ENCODE measurements at places on chromosomes 12 and 14. TPM values are rescaled to one million over a fixed set of nuclear protein-coding genes. Genes with fewer than 3 reads are reported as not detected.

- no peak for DNase-seq
These were observed 381.3 kb downstream of the TMTC2 start for GRCh38 chr12:83067981-83068380.

- no peak for DNase-seq
These were observed 13.6 kb downstream of the PDE6H start for GRCh38 chr12:14986449-14986848.

- no peak for DNase-seq
These were observed 1.5 kb upstream of the EFS start for GRCh38 chr14:23366426-23366921.

DLGAP5 gene
- 21.7 TPM for polyA plus RNA-seq

DNA sequence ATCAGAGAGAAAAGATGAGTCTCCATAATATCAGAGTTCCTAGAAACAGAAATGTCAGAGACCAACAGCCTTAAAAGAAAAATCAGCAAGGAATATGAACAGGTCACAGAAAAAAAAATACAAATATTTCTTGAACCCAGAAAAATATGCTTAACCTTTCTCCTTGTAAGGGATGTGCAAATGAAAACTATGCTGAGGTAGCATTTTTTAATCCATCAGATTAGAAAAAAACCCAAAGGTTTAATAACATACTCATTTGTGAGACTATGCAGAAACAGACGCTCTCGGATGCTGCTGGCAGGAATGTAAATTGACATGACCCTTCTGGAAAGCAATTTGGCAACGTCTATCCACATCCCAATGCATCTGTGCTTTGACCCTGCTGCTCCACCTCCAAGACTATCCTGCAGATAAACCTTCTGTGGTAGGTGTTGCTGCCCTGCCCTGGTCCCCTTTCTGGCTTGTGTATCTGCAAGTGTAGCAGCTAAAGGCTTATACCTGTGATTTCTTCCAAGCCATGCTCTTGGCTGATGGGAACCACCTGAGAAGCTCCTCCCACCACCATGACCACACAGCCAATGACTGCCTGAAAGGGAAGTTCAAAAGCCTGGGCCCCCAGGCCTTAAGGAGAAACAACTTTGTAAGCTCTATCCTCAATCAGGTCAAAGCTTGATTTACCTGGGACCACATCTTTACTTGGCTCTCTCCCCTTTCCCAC is 49.4 kb downstream of the LTBP2 start:
- no peak for DNase-seq

DNA sequence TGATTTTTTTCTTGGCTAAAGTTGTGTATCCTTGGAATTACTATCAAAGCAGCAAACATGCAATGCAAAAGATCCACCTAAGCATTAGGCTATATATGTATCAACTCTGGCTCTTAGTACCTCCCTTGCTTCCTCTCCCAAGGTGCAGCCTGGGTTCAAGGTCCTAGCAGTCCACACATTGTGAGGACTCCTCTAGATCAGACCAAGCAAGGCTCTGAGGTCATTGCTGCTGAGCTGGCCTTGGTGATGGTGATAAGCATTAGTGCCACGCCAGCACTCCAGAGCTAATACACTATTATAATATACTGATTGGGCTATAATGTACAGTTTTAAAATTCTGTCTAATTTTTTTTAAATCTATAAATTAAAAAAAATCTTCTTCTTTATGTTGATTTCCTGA is 196.9 kb upstream of the BTG1 start:
- DNase-seq = no peak

DNA sequence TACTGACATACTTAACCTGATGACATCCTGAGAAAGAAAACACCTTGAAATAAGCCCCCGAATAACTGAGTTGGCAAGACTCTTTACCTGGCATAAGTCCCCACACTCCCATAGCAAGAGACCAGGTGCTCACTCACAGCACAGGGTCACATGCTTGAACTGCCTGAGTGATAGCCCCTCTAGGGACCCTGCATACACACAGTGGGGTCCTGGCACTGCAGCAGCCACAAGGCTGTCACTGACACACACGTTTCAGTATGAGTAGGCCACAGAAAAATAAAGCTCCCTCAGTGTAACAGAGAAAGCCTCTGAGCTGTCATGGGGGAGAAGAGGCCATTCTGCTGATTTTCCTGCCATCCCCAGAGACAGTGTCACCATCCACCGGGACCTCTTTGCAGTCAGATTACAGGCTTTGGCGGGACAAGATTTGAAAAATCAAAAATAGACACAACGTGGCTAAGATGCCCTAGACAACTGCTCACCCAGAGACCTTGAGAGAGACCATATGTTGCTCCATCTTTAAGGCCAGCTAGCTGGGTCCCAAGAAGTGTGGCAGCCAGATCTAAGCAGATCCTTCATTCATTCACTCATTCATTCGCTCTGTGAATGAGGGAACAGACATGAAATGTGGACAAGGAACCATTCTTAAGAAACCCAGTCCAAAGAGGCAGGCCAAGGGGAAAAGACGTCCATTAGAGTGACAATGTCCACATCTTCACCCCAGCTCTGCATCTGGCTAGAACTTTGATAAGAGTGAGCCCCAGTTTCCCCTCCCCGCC is 1.6 kb downstream of the SCARB1 start:
- DNase-seq = no peak

GRCh38 chr14:67622675-67623074 is 3.0 kb downstream of the ARG2 start:
- DNase-seq = no peak

DNA sequence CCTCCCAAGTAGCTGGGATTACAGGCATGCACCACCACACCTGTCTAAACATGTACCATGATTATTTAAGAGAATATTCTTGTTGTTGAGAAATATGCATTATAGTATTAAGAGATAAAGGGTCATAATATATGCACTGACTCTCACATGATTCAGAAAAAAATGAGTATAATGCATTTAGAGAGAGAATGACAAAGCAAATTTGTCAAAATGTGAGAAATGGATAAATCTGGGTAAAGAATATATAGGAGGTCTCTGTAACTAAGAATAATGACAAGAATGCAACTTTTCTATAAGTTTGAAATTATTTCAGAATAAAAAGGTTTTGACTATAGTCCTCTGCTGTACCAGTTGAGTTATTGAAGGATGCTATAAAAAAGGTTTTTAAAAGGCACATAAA is 28.1 kb upstream of the ZNF740 start:
- no peak for DNase-seq

DNA sequence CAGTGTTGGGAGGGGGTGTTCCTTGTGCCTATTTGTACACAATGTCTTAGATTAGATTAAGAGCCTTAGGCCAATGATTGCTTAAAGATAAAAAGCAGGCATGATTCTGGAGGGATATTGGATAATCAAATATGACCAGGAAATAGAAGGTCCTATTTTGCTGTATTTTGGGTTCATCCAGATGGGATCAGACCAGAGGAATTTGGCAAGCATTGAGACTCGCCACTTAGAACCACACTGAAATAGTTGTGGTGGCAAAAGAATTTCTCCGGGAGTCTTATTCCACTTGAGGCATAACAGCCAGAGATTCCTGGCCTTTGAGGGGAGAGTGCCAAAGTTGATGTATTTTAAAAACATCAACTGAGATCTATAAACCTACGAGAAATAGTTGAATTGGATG is 327.2 kb downstream of the RAD51B start:
- no peak for DNase-seq

DNA sequence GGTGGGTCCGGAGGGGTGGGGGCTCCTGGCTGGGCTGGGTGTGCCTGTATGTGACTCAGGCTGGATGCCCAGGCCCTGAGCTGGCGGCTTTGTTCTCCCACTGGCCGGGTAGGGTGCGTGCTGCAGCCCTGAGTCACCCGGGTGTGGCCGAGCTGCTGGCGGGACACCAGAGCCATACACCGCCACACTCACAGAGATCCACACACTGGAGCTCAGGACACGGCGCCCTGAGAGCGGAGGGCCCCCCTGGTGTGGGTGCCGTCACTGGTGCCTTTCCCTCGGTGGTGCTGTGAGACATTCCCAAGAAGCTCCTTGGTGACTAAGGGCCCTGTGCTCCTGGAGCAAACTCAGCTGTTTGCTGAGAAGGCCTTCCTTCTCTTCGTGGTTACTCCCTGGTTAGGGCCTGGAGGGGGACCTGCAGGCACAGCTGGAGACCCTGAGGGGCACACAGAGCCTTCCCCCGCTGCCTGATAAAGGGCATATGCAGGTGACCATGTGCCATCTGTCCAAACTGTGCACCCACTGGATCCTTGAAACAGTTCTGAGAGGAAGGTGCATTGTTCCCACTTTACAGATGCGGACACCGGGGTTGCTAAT is 44.3 kb downstream of the KRT80 start:
- no peak for DNase-seq

FGD4 gene
- 15.5 TPM for polyA plus RNA-seq

DNA sequence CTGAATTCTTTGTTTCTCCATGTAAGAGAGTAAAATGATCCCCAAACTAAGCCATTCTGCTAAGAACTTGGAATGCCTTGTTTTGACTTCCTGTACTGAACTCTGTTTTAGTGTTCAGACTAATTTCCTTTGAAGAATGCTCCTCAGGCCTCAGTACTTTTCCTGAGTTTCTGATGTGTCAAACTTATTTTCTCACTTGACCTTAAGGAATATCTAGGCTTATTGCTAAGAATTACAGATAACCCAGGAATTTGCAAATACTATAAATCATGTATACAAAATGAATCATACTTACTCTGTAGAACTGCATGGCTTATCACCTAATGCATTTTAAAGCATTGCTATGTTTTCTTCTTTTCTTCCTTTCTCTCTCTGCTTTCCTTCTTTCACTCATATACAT is 93.1 kb upstream of the PKP2 start:
- DNase-seq = no peak

DNA sequence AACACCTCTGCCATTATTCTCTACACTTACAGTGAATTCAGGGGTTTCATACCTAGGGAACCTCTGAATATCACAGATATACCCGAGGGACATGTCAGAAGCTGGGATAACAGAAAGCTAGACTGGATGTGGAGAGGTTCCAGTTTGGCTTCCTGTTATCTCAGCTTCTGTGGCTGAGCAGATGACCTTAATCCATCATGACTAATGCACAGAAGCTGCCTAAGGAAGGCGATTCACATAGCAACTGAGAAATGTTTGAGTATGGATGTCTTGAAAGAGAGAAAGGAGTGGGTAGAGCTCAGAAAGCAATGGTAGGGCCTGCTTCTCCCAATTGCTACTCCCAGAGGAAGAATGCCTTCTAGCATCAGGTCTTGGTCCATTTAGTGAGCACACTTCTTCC is 187.6 kb downstream of the RMST start:
- no peak for DNase-seq

DNA sequence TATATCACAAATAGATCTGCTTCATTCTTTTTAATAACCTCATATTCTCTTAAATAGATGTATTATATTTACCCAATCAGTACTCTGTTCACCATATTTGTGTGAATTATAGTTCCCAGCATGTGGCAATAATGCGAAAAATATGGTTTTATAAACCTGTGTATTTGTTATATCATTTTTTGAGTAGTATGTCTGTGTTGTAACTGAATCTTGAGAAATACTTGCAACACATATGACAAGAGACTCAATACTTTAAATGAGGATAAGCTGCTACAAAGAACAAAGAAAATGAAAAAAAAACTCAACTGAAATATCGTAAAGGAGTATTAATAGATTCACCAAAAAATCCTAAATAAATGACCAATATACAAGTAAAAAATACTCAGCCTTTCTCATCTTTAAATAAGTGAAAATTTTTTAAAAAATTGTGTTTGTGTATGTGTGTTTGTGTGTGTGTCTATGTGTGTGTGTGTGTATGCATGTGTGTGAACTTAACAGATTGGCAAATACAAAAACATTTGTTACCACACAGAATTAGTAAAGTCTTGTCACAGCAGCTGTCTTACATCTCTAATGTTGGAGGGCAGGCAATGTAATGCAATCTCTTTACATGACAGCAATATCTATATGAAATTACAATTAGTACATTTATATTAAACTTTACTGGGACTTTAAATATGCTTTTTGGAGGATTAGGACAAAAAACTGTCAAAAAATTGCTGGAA is 441.9 kb upstream of the MGAT4C start:
- DNase-seq = no peak

GRCh38 chr12:68903511-68903910 is 29.5 kb downstream of the CPM start:
- no peak for DNase-seq

C12orf50 gene
- 0.24 TPM for polyA plus RNA-seq

RPS6KL1 gene
- 0.79 TPM for polyA plus RNA-seq

CCDC196 gene
- 0.42 TPM for polyA plus RNA-seq

GRCh38 chr14:24279301-24280186 is 8.1 kb upstream of the RABGGTA start:
- DNase-seq = no peak

DNA sequence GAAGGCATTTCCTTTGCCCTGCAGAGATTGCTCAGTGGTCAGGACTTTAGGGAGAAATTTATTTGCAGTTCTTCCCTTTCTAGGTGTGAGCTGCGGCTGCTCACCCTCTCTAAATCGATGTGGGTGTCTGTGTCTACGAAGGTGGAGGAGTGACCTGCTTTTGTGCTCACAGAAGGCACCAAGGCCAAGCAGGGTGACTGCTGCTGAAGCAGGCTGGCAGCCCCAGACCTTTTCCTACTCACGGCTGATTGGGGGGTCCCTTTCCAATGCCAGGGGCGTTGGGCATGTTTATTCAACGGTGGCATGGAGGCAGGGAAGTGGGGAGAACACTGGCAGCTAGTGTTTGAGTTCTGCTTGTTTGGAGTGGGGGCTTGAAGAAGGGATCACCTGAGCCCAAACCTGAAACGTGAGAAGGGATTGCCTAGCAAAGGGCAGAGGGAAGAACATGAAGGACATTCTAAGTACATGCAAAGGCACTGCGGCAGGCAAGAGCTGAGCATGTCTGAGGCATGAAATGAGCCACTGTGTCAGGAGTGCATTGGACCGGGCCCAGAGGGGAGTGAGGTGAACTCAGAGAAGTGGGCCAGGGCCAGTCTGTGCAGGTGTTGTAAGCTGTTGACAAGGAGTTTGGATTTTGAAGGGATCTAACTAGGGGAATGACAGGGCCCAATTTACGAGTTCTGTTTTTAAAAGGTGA is 56.3 kb downstream of the CACNA1C start:
- DNase-seq = no peak

TMPRSS12 gene
- polyA plus RNA-seq = 0.09 TPM

DNA sequence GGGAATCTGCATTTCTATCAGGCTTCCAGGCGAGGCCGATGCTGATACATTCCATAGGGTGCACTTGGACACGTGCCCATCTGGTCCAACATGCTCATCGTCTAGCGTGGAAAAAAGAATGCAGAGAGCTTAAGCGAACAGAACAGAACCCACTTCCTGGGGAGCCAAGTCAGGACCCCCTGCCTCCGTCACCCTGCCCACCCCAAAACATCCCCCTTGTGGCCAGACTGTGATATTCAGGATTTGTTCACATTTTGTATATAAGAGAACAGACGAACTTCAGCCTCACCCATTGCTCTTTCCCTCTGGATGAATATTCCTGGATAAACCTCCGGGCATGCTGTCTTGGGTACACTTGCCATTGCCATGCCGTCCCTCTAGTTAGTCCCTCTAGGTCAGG is 4.3 kb upstream of the PIWIL1 start:
- no peak for DNase-seq

- no peak for DNase-seq
These were observed 6.9 kb upstream of the ADCY6 start for GRCh38 chr12:48795550-48796455.

JPH4 gene
- polyA plus RNA-seq = 11.6 TPM

GPD1 gene
- polyA plus RNA-seq = 57.2 TPM
